ENCODE measurements at places on chromosomes 5 and 9.
A peak's percentile ranks its signal among the peaks of the same experiment; 100 is the strongest.

DNA sequence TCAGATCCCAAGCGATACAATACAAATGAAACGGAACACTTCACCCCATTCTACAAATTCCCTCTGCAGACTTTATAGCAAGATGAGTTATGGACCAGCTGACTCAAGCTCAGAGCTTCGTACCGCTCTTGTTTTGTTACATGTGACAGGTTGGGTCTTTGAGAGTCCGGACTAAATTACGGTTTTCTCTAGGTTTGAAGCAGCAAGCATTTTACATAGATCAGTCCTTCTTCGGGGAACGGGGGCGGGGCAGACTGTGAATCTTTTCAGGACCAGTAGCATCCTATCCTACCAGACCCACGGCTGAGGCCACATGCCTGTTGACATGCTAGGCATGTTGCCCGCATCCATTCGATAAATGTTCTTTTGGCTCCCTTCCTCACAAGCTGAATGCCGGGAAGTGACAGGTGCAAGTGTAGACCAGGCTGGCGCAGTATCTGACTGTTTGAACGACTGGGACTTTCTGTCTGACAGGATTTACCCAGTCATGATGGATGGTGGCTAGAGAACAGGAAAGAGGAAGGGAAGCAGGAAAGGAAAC is 811.0 kb upstream of the GRAMD2B start:
- peak; percentile 87 for ATAC-seq

GRCh38 chr5:63960646-63961045 is 1.6 kb downstream of the HTR1A start:
- ATAC-seq: no peak

DNA sequence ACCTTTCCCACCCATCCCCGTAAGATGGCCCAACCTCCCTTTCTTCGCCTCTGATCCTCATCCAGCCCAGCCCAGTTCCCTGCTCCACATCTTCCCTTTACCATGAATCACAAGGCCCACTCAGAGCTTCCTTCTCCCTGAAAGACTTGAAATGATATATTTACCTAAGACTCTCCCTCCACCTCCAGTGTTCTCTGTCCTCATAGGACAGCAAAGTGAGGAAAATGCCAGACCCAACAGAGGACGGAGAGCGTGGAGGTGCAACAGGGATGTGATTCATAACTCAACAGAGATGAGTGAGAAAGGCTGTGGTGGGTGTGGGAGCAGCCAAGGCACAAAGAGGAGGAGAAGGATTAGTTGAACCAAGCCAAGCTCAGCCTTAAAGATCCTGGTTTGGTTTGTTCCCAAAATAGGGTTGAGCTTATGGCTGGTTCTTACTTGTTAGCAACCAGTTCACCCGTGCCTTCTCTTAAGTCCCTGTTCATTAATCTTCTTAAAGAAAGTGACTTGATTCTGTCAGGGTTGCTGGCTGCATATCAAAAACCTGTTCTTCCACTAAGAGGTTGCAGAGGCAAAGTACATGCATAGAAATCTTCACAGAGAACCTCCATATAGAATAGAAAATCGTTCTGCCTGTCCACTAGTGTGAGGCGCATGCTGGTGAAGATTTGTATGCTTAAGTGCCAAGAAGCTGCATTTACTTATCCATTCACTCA is 183.2 kb downstream of the ACTL7B start:
- ATAC-seq: no peak

DNA sequence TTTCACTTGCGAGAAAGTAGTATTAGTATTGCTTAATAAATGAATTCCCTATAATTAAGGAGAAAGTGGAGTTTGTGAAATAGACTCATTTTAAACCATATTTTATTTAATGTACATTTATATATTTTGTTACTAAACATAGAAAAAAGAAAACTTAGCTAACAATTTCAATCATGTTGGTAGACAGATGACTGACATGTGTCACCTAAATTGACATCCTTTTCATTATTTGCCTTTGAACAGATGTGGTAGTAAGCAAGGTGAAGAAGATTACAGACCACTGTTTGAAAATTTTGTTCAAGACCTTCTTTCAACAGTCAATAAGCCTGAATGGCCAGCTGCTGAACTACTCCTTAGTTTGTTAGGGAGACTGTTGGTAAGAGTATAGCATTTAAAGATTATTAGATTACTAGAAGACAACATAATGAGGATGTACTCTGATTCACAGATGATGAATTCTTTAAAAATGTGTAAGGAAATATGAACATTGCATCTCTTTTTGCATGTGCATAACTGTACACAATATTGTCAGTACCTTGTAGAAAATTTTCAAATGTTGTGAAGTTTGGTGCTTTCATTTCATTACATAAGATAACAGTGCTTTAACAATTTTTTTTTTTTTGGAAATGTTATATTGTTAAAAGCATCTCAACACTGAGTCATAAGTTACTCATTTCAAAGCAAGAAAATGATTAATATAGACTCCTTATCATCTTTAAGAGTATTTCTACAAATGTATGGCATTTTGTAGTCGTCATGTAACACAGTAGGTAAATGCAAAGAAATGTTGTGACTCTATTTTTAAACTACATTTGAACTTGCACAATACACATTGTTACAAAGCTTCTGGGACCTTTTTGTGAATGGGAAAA is 139.5 kb downstream of the NIPBL start:
- ATAC-seq: no peak

DNA sequence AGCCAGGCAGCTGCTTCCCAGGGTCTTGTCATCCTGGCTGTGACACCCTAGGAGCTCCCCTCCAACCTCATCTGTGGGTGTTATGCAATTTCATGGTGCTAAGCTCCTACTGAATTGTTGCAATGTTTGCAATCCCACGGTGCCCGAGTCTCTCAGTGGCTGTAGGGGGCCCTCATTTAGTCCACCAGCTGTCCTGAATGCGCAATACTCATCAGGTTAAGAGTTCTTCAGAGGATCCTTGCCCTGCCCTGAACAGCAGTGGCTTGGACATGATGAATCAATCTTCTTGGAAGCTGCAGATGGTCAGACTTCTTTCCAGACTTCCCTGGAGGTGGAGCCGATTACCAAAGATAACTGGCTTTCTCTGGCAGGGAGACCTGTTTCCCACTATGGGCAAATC is 584.1 kb downstream of the CCDC171 start:
- ATAC-seq: no peak

DNA sequence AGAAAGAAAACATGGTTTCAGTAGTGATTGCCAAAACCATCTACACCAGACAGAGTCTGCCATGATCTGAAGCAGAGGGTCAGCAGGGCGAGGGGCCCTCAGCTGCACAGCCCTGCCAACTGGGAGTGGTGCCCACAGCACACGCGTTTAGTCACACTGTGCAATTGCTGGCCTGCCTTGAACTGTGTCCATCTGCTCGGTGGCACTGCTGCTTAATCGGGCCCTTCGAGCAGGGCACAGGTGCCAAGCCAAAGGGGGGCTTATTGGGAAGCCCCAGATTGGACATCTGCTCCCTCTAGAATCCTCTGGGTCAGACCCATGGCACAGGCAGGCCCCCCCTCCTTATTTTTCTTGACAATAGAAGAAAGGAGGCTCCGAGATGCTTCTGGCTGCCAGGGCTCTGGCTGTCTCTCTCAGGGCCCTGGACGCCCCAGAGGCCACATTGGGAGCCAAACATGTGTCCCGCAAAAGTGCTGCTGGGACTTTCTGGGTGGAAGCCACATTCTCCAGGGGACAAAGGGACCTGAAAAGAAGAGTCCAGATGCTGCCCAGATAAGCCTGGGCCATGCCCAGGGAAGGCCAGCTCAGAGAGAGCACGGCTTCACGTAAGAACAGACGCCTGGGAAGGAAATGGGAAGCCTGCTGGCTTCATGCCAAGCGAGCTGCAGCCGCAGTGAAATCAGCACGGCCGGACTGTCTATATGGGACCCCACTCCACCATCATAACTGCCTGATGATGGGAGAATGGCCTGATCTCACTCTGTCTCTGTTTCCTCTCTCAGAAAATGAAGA is 349.2 kb downstream of the GADD45G start:
- ATAC-seq: no peak

GRCh38 chr9:99819123-99819855 is 2.4 kb upstream of the NR4A3 start:
- peak; percentile 50 for ATAC-seq

GRCh38 chr5:7548596-7548995 is 152.7 kb downstream of the ADCY2 start:
- no peak for ATAC-seq

DNA sequence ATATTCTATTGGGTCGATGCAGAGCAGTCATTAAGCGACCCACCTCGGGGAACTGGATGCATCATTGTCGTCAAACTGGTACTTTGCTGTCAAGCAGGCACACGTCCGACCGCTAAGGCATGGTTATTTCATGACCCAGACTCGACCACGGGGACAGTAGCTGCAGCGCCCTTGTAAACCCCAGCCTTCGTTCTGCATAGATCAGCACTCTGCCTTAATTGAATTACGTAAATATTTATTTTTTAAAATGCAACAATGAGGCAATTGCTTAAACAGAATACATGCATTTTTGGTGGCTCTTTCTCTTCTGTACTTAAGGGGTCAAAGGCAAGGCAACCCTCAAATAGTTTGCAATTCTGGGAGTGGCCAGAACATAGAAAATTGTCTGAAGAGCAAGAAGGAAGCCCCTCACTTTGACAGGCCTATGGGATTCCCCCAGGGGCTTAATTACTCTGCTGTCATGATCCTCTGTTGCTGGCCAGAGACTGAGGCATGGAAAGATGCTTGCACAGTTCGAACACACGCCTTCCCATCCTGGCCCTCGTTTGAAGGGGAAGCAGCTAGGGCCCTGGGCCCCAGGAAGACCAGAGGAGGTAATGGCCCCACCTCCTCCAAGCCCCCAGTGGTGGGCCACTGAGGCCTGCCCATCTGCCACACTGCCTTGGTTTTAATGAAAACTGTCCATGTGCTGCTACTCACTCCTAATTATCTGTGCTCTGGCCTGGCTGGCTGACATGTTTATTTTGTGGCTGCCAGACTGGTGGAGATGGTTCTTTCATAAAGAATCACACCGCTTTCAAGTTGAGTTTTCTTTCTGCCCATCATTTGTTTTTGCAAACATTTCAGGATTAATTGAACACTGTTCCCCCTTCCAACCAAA is 169.7 kb upstream of the MAST4 start:
- ATAC-seq: peak; percentile 85

GRCh38 chr5:151189151-151189550 is 31.6 kb upstream of the ANXA6 start:
- no peak for ATAC-seq

- no peak for ATAC-seq
Observed at GRCh38 chr5:53943938-53944337, 366.4 kb downstream of the ARL15 start.

Measured in motor neuron (in vitro differentiated cells).